ENCODE measurements at places on chromosomes 5 and 9.

DNA sequence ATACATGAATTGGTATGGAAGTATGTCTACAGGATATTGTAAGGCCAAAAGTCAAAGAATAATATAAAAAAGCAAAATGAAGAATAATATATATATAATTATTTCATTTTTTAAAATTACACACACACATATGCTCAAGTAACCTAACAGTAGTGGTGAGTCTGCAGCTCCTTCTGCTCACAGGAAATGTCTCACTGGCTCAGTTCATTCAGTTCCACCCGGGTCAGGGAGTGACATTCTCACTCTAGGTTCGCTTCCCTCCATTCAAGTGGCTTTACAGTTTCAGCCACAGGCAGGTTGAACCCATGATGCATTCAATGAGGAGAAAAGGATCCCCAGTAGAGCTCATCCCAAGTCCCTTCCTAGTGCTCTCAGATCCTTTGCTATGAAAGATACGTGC, 90.8 kb downstream of the SUSD1 start:
- DNase-seq: no peak

GRCh38 chr5:62596096-62596495, 17.5 kb downstream of the LRRC70 start:
- DNase-seq: no peak

GRCh38 chr5:57383093-57383861, 99.3 kb downstream of the ACTBL2 start:
- peak; percentile 8 for DNase-seq

GRCh38 chr5:52582313-52582712, 205.4 kb upstream of the ITGA1 start:
- no peak for DNase-seq

- DNase-seq: no peak
Observed at GRCh38 chr9:20771729-20772128, 87.7 kb downstream of the FOCAD start.
